Cortex of kidney (tissue), 1 donor: ENCODE measurements at places on chromosomes 4 and X.

DNA sequence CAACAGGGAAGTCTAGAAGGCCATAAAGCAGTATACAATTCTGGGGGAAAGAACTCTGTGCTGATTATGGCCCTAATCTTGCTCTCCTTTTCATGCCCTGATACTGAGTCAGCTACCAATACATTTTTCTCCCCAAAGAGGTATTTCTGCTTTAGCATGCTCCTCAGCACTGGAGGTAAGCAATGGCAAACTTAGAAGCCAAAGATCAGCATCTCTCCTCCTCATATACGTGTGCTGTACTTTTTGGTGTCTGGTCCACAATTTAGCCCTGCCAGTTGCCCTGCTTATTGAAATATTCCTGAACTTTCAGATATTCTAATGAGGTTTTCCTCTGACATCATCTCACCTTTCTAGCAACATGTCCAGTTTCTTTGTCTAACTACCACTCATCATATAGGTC is 226.2 kb downstream of the FSTL5 start:
- no peak for DNase-seq

DNA sequence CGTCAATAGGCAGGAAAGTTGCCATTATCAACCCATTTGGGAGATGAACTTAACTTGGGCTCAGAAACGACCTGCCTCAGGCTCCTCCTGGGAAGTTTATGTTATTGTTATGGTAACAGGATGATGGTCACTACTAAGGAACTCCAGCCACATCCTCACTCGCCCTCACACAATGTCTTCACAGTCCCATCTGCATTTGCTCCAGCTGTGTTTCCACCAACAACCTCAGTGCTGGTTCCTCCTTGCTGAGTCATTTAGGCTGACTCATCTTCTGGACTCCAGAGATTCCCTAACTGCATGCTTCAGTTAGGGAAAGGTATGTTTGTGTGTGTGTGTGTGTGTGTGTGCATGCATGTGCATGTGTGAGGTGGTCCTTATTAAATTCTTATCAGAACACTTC is 293.4 kb upstream of the BOD1L1 start:
- no peak for DNase-seq

- DNase-seq = no peak
These were observed 51.8 kb downstream of the TMPRSS11E start for GRCh38 chr4:68499021-68499420.

DNA sequence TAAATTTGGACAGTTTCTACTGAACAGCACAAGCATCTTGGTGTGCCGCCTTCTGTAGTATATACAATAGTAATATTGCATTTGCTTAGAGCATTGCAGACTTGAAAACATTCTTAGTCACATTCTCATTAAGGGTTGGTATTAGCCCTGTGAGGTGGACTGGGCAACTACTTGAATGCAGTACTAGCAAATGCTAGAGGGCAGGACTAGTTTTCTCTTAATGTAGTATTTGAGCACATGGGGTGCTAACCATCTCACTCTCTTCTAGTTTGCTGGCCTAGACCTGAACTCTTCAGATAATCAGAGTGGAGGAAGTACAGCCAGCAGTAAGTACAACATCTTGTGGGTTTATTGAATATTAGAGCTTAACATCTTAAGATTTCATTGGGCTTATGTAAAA is 3.2 kb downstream of the DDX3X start:
- no peak for DNase-seq

DNA sequence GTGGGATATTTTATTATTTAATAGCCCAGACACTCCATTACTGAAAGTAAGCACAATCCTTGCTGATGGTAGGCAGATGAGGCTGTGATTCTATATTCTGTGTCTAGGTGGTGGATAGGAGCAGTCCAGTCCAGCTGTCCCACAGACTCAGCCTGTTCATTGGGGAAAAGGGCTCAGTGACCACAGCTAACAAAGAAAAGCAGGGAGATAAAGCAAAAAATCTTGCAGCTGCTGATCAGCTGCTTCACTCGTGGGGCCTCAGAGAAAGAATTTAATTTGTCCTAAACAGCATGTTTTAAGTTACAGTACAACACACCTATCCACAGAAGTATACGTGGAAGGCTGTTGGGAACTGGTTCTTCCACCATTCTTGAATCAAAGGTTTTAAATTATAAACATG is 40.7 kb upstream of the ANK2 start:
- DNase-seq = no peak

DNA sequence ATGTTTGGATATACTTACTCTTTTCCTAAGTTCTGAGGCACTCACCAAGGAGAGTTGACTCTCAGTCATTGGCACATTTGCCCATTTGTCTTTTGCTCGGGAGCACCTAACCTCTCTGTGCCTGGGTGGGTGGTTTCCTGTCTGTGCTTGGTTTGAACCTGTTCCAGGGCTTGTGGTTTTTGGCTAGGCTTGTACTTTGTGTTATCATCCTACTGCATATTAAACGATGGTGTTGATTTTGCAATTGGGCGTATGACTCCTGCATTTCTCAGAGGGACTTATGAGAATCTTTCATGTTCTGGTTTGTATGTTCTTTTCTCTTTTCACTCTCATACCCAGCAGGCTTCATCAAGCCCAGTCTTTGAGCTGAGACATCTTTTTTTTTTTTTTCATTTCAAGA is 161.7 kb downstream of the BTC start:
- DNase-seq = no peak

DNA sequence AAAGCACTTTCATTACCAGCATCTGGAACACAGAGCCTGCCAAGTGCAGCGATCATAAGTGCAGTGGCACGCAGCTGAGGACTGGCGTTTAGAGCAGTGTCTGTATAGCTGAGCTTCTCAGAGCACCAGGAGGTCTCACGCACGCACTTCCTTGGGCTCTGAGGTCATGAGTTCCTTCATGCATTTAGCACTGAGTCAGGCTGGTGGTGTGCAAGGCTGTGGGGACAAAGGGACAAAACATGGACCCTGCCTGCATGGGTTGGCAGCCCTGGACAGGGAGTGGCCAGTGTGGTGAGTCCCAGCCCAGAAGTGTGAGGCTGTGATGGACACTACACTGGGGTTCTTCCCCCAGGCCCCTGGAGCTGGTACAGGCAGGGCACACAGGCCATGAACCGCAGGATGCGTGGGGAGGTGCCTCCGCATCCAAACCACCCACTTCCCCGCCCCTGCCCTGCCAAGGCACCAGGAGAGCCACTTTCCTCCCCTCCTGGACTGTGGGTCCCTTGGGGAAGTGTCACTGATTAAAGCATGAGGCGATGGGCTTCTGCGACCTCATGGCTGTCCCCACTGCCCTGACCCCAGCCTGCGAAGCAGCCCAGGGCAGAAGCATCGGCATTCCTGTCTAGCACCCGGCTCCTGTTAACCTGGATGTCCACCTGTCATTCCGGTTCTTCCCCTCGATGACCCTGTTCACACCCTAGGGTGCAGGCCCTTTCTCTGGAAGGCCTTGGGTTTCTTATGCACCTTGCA is 37.2 kb upstream of the GPR78 start:
- no peak for DNase-seq

- DNase-seq = no peak
These were observed 30.1 kb upstream of the MAD2L1 start for GRCh38 chr4:120096508-120097297.

DNA sequence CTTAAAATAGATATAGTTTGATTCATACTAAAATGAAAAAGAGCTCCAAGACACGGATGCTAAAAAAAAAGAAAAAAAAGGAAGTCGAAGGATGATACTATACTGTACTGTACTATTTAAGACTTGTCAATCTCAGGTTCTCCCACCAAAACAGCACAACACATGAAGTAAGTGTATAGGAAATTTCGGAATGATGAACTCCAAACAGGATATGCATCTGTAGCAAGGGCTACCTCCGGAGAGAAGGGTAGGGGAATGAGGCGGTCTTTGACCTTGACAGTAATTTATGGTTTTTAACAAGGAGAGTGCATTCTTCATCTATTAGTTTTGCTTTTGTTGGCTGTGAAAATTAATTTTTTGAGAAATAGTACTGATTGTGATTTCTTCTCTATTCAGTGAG is 541 bp upstream of the FIP1L1 start:
- DNase-seq = no peak
